ENCODE measurements at places on chromosomes 3 and 15.

- DNase-seq: no peak
These were observed 58.2 kb downstream of the OSTN start for GRCh38 chr3:191257286-191257685.

GRCh38 chr3:177836671-177837070, 639.4 kb upstream of the TBL1XR1 start:
- no peak for DNase-seq

DNA sequence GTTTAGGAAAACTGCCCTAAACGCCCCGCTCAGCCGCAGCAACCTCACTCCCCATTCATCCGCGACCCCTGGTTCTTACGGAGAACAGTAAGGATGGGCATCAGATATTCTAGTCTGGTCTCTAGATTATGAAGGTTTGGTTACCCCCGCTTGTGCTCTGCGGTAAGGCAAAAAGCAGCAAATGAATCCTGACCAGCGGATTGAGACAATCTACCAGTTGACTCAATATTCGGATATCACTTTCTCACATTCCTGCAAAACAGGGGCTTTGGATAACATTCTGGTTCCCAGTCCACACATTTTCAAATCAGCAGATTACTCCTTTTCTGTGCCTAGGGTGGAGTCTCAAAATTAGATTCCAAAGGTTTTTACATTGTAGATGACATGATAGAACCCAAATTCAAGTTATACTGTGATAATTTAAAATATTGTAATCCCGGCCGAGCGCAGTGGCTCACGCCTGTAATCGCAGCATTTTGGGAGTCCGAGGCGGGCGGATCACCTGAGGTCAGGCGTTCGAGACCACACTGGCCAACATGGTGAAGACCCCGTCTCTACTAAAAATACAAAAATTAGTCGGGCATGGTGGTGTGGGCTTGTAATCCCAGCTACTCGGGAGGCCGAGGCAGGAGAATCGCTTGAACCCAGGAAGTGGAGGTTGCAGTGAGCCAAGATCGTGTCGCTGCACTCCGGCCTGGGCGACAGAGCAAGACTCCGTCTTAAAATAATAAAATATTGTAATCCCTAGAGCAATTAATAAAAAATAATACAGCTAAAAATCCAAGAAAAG, 1.1 kb upstream of the CYFIP1 start:
- no peak for DNase-seq

- no peak for DNase-seq
These were observed 65.5 kb downstream of the LARS2 start for GRCh38 chr3:45453839-45454238.

DNA sequence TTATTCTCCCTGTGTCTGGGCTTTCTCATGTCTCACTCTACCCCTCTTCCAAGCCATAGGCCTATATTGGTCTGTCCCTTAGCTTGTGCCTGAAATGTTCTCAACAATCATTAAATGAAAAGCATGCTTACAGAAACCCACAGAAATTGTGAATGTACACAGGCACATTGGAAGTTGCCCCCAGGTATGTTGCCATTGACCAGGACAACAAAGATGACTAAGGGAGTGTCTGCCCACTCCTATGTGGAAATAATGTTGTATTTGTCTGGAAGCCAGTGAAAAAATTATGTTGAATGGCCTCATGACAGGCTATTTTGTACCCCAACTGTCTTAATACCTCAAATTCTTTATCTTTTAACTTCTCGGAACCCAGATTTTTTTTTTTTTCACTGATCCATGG, 102.0 kb downstream of the TPRG1 start:
- no peak for DNase-seq

- DNase-seq: no peak
These were observed 491.8 kb downstream of the ZPLD1 start for GRCh38 chr3:102926618-102927017.

DNA sequence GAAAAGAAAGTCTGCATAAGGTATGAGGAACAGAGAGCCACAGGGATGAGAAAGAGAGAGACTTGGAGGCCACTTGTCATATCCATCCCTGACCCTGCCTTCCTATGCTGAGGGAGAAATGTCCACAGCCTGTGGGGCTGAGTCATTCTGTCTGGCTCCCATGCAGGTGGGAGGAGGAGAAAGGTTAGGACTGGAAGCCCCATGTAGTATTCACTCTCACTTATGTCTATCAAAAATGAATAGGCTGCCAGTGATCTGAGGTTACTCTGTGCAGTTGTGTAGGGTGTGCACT, 71.3 kb downstream of the RAB11A start:
- no peak for DNase-seq

DNA sequence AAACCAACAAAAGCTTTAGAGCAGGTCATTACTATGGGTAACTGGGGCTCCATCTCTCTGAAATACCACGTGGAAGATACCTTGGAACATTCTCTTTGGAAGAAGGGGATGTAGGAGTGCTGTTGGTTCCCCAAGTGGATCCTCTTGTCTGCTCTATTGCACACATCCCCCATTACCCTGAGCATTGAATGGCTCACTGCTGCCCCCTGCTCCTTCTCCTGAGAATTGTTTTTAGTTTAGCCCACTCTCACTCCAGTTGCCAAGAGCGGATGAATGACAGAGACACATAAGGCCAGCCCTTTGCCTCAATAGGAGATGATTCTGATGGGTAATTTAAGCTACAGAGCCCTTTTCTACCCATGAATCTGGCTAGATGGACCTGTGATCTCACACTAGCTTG, 135.6 kb upstream of the SUCLG2 start:
- DNase-seq: peak; percentile 23

DNA sequence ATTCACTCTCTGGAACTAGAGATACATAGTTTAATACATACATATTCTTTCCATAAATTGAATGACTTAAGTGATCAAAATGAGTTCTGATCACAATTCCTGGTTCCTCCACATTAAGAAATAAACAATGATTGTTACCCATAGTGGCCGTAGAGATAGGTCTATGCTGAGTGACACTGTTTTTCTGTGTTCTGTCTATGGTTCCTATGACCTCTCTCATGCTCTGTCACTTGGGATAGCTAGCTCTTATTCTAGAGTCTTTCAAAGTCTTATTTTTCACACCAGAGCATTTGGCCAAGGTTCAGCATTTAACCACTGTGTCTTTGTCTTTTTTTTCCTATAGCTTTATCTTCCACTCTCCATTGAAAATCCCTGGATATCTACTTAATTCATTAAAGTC, 132.4 kb downstream of the GOLGA6L6 start:
- DNase-seq: no peak

- DNase-seq: no peak
These were observed 6.5 kb downstream of the A4GNT start for GRCh38 chr3:138125548-138126221.

GRCh38 chr3:126310816-126311215, 46.4 kb downstream of the KLF15 start:
- DNase-seq: no peak

All from RPMI8226 (cell line).